Caki2 (cell line): ENCODE measurements at places on chromosomes 5 and 9.

GRCh38 chr9:72936679-72937078 lies 16.2 kb downstream of the ALDH1A1 start:
- DNase-seq, result no peak

DNA sequence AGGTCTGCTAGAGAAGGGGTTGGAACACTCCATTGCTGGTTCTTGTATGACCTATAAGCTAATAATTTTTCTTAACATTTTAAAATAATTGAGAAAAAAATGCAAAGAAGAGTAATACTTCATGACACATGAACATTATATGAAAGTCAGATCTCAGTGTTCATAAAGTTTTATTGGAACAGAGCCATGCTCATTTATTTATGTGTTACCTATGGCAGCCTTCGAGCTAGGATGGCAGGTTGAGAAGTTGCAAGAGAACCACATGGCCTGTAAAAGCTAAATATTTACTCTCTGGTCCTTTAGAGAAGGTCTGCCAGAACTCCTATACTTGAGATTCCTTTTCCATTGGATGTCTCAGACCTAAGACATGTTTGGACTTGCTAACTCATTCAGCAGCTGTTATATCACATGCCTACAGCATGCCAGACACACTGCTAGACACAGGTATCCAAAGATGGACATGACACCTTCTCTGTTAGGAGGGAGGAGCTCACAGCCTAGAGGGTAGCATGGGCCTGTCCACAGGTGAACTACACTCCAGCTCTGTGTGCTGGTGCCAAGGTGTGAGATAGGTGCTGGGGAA lies 304.3 kb downstream of the ARHGAP26 start:
- DNase-seq, result no peak

DNA sequence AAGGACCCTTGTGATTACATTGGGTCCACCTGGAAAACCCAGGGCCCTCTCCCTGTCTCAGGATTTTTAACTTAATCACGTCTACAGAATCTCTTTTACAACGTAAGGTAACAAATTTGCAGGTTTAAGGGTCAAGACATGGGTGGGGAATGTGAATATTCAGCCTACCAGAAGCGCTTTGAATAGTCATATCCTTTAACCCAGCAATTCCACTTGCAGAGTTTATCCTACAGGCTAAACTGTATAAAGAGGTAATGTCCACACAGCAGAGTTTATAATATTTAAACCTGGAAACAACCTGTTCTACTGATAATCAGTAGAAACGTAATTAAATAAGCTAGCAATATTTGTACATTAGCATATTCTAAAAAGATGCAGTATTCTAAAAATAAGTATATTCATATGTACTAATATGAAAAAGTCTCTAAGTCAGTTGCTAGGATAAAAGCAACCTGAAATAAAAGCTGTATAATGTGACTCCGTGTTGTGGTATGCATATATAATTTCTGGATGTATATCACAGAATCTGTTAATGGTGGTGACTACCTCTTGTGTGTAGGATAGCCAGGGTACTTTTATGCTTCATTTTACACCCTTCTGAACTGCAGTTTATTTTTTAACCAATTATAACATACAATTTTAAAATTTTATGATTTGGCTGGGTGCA lies 14.1 kb upstream of the NIPAL4 start:
- no peak for DNase-seq

DNA sequence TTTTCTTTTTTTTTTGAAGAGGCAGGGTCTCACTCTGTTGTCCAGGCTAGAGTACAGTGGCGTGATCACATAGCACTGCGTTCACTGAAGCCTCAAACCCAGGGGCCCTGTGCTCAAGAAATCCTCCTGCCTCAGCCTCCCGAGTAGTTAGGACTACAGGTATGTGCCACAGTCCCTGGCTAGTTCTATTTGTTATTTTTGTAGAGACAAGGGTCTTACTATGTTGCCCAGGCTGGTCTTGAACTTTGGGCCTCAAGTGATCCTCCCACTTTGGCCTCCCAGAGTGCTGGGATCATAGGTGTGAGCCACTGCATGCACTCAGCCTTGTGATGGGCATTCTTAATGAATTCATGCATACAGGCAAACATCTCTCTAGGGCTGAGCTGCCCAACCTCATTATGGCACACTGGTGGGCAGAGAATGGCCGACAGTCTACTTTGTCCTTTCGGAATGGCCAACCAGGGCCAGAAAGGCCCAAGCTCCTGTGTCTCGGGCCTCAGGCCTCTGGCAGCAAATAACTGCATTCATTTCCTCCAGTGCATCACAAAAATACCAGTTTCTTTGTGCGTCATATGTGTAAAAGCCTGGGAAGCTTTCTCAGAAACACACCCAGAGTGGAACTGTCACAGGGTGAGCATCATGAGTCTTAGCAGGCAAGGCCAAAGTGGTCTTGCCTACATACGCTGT lies 27.2 kb downstream of the ANXA6 start:
- DNase-seq, result no peak

DNA sequence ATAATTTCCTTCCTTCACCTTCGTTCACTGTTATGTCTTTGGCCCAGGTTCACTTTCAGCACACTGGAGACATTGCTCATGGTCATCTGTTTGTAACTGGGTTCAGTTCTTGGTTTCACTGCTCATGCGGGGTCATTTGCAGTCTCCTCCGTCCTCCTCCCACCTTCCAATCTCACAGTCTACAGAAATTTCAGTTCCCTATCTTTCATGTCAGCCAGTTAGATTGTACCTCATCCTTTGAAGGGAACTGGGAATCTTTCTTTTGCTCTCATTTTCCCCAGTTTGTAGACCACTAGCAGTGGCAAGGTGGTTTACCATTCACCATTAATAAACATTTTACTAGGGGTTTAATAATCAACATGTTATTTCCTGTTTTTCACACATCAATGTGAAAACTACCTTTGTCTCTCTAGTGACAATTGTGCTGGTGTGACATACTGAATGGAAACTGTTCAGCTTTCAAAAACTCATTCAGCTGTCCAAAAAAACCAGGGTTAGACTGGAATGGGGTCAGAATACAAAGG lies 100.9 kb upstream of the IL6ST start:
- DNase-seq, result no peak

- DNase-seq, result no peak
Measured at GRCh38 chr5:1177826-1178528, 23.4 kb upstream of the SLC6A19 start.

DNA sequence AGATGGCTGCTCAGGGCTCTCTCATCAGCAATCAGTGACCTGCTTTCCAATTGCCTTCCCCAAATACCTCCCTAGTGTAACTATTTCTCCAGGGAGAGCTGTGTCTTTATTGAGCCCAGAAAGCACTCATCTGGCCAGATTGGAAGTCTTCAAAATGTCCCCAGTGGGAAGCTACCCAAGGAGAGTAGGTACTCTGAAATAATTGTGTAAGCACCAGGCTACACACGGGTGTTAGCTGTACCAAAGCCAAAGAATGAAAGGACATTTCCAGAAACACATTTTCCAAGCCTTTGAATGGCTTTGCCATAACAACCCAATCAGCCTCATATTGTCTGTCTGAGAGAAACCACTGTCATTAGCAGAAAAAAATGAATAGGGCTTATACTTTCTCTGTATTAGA lies 318.8 kb downstream of the FAM170A start:
- no peak for DNase-seq

- no peak for DNase-seq
Measured at GRCh38 chr5:66477596-66477995, 118.6 kb upstream of the MAST4 start.

- DNase-seq, result peak; percentile 81
Measured at GRCh38 chr9:76374783-76375559, 19.3 kb downstream of the RFK start.

GRCh38 chr9:129253803-129254381 lies 75.8 kb upstream of the IER5L start:
- DNase-seq, result no peak

DNA sequence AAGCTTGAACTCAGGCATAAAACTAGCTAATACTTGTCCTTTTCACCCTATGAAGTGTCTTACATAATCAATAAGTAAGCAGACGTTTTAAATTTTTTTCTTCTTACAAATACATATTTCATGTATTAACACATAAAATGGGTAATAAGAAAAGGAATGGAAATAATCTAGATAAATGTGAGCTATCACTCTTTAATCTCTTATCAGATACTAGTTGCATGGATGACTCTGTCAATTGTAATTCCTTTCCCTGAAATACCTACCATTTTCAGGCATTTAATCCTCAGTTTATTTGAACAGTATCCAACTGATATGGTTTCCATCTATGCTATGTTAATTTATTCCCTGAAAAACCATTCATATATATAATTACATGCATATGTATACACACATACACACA lies 166.0 kb upstream of the RGS7BP start:
- no peak for DNase-seq

GRCh38 chr5:131262953-131263541 lies 806 bp upstream of the CDC42SE2 start:
- peak; percentile 54 for DNase-seq

DNA sequence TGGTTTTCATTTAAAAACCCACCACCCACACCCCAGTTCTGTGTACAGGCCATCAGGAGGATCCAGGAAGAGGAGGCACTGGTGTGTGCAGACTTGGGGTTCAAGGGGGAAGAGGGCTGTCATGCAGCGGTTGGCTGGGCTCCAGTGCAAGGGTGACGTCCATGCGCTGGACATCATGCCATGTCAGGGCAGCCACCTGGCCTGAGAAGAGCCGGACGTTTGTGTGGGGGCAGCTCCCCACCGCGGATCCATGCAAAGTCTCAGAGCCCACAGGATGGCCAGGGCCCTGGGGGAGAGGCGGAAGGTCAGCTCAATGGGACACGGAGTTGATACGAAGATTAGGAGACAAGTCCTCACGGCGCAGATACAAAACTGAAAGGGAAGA lies 11.1 kb downstream of the BRD9 start:
- no peak for DNase-seq

- no peak for DNase-seq
Measured at GRCh38 chr9:15743512-15743911, 190.7 kb downstream of the CCDC171 start.

GRCh38 chr5:167790462-167791260 lies 500.8 kb upstream of the WWC1 start:
- no peak for DNase-seq

DNA sequence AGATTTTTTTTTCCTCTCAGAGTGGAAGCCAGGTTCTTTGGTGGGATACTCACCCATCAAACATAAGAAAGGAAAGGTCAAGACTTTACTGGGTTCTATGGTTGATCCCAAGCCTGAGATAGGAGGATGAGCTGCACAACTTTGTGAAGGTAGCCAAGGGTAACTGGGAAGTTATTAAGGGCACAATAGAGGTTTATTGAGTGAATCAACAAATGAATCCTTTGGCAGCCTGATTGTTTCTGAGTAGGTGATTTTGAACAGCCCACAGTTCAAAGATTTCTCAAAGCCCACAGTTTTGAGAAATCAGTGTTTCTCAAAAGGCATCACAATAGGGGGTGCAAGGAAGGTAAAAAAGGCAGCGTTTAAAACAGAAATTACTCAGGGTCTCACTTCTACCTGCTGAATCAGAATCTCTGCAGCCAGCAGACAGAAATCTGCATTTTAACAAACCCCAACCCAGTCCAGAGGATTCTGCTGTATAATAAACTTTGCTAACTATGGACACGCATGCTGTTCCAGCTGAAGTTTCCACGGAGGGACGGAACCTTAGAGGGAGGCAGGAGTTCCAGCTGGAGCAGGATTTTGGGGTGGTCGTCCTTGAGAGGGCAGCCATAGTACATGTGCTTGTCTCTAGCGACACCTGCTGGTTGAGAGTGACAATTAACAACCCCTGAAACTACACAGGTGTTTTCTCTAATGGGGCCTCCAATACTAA lies 32.7 kb upstream of the FSD1L start:
- peak; percentile 37 for DNase-seq
